ENCODE measurements at places on chromosomes 5 and 9.

- DNase-seq: no peak
Observed at GRCh38 chr9:132717326-132717945, 47.2 kb downstream of the GTF3C4 start.

GRCh38 chr9:112247090-112247489 is 72.0 kb upstream of the SUSD1 start:
- DNase-seq: no peak

GRCh38 chr5:78638423-78638822 is 10.1 kb downstream of the LHFPL2 start:
- DNase-seq: no peak

DNA sequence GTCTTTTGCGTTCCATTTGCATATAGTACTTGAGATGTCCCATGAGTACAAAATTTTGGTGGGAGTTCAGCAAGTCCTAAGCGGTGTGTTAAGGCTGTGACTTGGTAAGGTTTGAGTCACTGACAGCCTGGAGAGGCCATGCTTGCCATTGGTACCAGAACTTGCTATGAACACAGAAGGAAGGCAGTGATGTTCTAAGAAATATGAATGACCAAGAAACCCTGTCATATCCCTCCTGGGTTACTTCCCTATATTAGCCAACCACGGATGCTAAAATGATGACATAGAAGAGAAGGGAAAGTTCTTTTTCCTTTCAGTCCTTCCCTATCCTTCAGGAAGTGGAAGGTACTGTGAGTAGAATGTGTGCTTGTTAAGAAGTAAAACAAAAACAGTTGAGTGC is 136.7 kb downstream of the GCNT1 start:
- DNase-seq: no peak

- DNase-seq: no peak
Observed at GRCh38 chr9:11158676-11159075, 545.9 kb upstream of the PTPRD start.

GRCh38 chr5:81851481-81852178 is 100.7 kb upstream of the SSBP2 start:
- DNase-seq: peak; percentile 82

- no peak for DNase-seq
Observed at GRCh38 chr9:38337706-38338264, 54.7 kb upstream of the ALDH1B1 start.

- no peak for DNase-seq
Observed at GRCh38 chr5:53118879-53119278, 9.3 kb upstream of the MOCS2 start.

GRCh38 chr9:124010665-124011321 is 775 bp upstream of the LHX2 start:
- DNase-seq: peak; percentile 67

GRCh38 chr9:19875291-19875920 is 86.6 kb upstream of the SLC24A2 start:
- DNase-seq: no peak

- peak; percentile 46 for DNase-seq
Observed at GRCh38 chr9:104927216-104927911, 591 bp downstream of the ABCA1 start.

DNA sequence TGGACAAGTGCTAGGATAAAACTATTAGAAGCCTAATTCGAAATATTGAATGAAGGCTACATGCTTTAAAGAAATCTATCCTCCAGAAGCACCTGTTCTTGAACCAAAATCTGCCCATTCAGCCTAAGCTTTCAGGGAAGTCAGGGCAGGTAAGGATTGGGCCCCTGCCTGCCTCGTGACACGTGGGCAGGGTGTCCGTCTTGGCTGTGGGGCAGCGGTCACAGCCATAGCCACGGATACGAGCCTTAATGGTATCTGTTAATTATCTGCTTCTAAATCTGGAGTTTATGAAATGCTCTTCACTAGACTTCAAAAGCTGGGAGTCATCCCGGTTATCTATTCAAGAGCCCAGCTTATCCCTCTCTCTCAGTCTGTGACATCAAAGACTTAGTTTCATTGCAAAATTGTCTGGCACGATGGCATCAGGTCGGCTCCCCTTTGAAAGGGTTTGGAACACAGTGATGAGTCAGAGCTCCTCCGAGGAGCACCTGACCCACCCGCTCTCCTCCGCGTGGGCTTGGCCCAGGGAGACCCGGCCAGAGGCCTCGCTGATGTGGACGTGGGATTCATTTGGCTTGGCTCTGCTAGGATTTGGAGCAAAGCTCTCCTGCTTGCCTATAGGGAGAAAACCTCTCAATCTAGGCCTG is 135.9 kb downstream of the MACROH2A1 start:
- no peak for DNase-seq

- no peak for DNase-seq
Observed at GRCh38 chr5:128406803-128407202, 131.2 kb downstream of the FBN2 start.

Measured in HuH-7 (cell line).